Urinary bladder (tissue), 4 donors: ENCODE measurements at places on chromosomes 3 and 15. TPM values are rescaled to one million over a fixed set of nuclear protein-coding genes. Genes with fewer than 3 reads are reported as not detected.

Gene ERC2
- total RNA-seq = 3.0 TPM

Gene GASK1A
- total RNA-seq = 25.1 TPM

Gene SCAMP5
- 6.9 TPM for total RNA-seq

Gene RHCG
- total RNA-seq = 0.16 TPM

Gene SNX22
- 0.42 TPM for total RNA-seq

Gene SERPINI2
- 3.9 TPM for total RNA-seq

Gene KIF7
- 9.4 TPM for total RNA-seq

- DNase-seq = no peak
These were observed 126.8 kb upstream of the ARHGEF3 start for GRCh38 chr3:56928379-56929068.

DNA sequence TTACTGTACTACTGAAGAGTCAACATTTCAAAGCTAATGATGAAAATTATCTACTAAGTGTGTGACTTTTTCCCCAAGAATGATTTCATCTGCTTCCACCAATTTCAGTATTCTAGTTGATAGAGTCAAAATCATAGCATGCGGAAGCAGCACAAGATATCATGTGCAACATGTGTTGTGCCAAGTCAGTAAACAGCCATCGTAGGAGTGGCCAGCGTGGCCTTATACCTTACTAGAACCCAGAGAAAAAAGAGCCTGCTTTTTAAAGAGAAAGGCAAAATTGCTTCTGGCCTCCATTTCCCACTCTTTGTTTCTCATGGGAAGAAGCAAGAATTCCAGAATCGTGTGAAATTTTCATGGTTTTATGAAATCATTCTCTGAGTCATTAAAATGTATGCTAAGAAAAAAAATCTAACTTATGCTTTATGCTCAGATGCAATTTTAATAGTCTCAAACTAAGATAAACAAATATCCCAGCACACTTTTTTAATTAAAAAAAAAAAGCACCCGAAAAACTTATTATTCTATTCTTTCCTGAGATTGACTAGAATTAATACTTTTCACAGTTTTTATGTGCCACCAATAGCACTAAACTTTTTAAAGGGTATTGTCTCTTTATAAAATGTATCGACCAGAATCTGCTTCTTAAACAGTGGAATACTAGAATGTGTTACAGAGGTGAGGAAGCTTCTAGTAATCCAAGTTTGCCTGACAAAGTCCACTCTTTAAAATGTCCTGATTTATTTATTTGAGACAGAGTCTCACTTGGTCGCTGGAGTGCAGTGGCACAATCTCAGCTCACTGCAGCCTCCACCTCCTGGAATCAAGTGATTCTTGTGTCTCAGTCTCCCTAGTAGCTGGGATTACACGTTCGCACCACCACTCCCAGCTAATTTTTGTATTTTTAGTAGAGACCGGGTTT lies 87.3 kb downstream of the MBNL1 start:
- DNase-seq = no peak

- DNase-seq = no peak
These were observed 39.0 kb downstream of the IFT57 start for GRCh38 chr3:108183181-108183580.

DNA sequence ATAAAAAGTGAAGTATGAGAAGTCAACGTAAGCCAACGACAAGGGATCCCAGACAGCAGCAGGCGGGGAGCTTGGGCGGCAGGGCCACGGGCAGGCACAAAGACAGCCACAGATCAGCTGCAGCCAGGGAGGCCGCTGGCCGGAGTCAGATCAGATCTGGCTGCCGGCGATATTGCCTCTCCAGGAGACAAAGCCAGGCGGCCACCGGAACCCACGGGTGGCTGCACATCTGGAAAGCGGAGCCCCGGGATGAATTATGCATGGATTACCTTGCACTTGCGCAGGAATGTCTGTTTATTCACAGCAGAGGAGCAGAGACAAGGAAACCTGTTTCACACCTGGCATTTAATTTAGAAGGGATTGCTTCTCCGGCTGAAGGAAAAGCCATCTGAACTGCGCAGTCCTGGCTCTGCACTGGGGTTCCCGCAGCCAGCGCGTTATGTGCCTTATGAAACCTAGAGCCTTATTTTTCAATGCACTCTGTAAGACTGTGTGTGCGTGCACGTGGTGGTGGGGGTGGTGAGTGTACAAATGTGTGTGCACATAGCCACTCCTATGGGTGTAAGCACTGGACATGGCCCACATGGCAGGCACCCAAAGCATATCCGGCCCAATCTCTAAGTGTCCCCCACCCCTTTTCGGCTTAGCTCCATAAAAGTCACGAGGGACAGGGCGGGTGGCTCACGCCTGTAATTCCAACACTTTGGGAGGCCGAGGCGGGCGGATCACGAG lies 427.8 kb upstream of the MCTP2 start:
- no peak for DNase-seq

DNA sequence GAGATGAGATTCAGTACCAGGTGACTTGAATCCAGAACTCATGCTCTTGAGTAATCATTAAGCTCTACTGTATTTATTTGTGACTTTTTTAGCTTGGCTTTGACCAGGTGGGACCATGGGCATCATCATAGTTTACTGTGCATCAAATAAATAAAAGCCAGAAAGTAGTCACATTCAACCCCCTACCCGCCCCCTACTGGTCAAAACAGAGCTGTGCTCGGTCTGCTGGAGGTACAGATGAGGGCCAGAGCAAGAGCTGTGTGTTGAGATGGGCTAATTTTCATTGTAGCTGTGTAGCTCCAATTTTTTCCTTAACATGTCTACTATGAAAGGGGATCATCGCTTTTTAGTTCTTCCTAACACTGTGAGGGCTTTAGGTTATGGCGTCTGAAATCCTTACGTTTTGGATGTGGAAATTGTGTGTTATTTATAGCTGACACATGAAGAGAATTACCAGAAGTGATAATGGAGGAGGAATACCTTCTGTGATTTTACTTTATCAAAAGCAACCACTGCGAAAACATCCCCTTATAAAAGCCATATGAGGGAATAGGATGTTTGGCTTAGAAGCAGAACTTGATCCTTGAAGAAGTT lies 375.1 kb downstream of the PTPRG start:
- DNase-seq = no peak

GRCh38 chr3:189160519-189161309 lies 11.1 kb upstream of the TPRG1 start:
- no peak for DNase-seq

DNA sequence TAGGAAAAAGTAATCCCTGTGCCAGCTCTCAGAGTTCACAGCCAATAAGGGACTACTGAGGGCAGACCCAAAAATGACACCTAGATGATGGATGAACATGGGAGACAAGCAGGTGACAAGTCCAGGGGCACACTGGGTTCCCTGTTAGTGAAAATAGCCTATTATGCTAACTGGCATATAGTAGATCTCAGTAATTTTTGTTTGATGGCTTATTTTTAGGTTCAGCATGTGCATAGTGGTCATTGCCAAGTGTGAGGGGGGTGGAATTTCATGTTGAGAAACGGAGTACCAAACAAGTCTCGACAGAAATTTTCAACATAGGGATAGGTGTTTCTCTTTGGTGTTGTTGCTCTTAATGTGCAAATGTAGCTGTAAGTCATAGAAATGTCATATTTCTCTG lies 6.4 kb upstream of the ITGB5 start:
- DNase-seq = no peak

- no peak for DNase-seq
These were observed 22.8 kb downstream of the USF3 start for GRCh38 chr3:113673593-113673992.

DNA sequence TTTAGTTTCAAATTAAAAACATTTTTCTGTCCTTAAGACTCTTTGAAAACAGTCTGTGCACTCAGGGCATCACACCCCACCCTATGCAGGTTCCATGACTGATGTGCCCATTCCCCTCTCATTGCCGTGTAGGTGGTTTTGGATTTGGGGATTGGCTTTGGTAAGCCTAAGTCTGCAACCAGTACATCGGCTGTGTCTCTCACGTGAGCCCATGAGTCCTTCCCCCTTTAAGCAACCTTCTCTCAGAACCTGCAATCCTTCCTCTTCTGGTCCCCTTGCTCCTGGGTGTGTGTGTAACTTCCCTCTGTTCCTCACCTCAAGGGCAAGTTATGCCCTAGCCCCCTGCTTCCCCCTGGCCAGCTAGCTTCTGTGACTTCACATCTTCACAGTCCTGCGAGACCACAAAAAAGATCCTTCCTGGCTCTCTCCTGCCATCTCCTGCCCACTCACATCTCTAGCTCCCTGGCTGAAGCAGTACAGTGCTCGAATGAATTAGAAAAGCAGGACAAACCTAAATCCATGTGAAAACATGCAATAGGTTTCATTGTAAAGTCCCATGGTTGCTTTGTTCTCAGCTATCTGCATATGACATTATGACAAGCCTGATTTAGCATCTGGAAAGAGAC lies 126.7 kb downstream of the UACA start:
- no peak for DNase-seq

- peak; percentile 41 for DNase-seq
These were observed 577.7 kb downstream of the MECOM start for GRCh38 chr3:169085827-169086226.

- DNase-seq = no peak
These were observed 12.3 kb upstream of the CRBN start for GRCh38 chr3:3191675-3192285.

GRCh38 chr3:52177701-52178042 lies 20.3 kb upstream of the ALAS1 start:
- DNase-seq = no peak

DNA sequence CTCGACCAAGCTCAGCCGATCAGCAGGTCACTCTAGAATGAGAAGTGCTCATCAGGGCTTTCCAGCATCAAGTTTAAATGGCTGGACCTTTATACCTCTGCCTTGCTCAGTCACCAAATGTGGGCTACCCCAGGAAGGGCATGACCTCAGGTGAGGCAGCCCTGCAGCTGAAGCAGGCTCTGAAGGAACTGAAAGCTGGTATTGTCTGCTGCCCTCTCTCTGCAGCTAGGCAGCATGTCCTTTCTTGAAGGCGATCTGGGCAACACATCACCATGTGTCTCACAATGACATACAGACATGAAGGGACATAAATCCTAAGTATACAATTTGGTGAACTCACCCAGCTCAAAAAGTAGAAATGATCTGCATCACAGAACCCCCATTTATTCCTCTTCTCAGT lies 38.7 kb upstream of the ARID3B start:
- DNase-seq = no peak

- no peak for DNase-seq
These were observed 38.8 kb downstream of the ADCY5 start for GRCh38 chr3:123410149-123410515.

DNA sequence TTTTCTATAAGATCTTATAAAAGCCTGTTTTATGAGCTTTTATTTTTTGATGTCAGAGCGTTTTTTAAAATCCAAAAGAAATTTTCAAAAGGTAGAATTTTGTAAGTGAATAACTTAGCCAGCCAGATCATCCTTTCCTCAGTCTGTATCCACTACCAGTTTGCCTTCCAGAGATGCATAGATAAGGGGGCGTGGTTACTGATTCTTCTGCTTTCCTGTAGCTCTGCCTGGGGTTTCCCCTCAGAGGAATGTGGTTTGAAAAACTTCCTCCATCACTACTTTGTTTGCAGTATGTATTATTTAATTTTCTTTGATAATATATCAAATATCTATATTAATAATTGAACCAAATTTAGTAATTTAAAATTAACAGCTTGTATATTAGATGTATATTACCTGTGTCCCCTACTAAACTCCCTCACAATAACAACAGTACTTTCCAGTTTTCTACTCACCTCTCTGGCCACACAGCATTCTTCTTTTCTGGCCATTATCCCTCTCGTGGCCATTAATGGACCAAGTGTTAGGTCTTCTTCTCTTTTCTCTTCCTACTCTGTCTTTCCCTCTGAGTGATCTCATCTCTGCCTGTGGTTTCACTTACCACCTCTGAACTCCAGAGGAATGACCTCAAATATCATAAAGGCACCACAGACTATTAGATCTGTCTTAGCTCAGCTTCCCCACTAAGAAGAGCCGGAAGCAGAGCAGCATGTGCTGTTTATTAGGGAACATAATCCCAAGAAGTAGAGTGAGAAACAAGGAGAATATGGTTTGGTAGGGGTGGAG lies 239.7 kb downstream of the UBE2E2 start:
- no peak for DNase-seq

GRCh38 chr3:123037015-123037375 lies 9.4 kb upstream of the SEMA5B start:
- no peak for DNase-seq

GRCh38 chr3:111712294-111713167 lies 117.4 kb upstream of the ZBED2 start:
- no peak for DNase-seq

- DNase-seq = no peak
These were observed 170.8 kb upstream of the MITF start for GRCh38 chr3:69568458-69568857.

DNA sequence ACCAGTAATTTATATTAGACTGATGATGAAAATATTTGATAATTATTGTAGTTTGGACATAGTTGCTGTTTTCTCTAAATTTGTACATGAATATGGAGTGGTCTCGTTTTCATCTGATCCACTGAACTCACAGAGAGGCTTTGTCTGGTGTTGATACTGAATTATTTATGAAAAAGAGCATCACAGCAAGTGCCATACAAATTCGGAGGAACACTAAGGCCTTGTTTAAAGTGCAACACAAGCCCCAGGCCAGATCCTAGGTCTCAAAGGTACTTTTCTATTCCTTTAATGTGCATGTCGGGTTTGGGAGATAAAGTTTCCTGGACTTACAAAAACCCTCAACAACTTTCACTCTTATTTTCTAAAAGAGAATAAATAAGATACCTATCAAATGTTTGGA lies 796.8 kb upstream of the EPHA6 start:
- DNase-seq = no peak

DNA sequence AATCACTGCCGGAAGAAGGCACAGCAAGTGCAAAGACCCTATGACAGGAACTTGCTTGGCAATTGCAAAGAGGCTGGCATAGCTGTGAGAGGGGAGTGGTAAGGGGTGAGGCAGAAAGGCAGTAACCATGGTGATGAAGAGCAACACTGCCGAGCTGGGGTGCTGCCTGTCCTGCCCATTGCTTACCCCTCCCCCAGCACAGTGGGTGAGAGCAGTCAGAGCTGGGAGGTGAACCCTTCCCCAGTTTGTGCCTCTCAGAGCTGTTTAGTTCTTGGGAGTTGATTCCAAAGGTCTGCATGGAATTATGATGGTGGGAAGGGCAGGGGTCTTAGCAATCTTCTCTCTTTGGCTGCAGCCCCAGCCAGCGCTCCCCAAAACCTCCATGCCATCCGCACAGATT lies 8.8 kb downstream of the TYRO3 start:
- no peak for DNase-seq

DNA sequence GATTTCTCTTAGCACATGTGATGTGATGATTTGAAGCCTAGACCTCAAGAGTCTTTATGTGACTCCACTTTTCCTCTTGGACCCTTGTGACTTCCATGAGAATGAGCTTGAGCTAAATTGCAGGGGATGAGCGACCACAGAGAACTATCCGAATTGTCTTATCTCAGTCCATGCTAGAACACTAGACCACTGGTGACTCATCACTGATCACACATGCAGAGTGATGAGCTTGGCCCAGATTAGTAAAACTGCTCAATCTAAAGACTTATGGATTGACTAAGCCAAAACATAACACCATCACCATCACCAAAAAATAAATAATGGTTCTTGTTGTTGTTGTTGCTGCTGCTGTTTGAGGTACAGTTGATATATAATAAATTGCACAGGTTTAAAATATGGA lies 114.1 kb upstream of the CFAP20DC start:
- no peak for DNase-seq
